ENCODE measurements at places on chromosomes 2 and 18.

GRCh38 chr2:166239548-166239947 is 111.7 kb upstream of the SCN1A start:
- no peaks in the 10 kb centered on the region for H3K27me3 ChIP-seq
- H3K36me3 ChIP-seq, result no peaks in the 10 kb centered on the region
- no peaks in the 10 kb centered on the region for H3K4me1 ChIP-seq
- no peak overlapping the region for H3K27ac ChIP-seq
- DNase-seq, result no peak

DNA sequence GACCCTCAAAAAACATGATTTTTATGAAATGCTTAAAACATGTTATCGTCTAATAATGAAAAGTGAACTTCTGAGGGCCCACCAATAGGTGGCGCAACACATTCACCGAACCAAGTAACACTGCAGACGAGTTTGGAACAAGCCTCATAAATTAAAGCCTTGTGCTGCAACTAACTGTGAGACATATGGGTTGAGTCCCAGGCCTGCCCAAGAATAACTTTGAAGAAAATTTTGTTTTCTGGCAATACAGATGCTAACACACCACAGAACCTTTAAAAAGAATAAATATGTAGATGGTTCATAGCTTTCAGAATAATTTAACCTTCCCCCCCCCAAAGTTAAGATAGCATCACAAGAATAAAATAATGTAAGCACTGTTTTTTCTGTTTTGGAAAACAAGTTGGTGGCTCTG is 285.9 kb downstream of the RNF144A start:
- no peak overlapping the region for H3K27ac ChIP-seq
- no peak for DNase-seq
- H3K4me3 ChIP-seq, result no peak overlapping the region
- no peaks in the 10 kb centered on the region for H3K27me3 ChIP-seq
- H3K4me1 ChIP-seq, result no peaks in the 10 kb centered on the region
- H3K36me3 ChIP-seq, result no peaks in the 10 kb centered on the region

DNA sequence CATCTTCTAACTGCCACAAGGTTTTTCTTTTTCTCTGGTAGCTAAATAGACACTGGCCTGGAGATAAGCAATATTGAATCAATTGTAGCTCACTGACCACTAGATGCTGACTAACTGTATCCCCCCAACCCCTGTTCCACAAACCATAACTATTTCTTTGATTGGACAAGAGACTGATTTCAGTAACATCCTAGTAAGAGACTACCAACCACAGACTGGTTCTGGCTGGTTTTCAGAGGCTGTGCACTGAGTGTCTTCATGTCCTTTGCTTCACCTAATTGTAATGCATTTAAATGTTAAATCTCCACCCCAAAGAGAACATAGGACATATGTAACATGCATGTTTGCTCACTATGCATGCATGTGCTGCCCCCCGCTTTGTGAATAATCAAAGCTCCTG is 3.2 kb upstream of the AAK1 start:
- H3K4me1 ChIP-seq, result peaks cover 14% of the 10 kb centered on the region
- H3K27me3 ChIP-seq, result no peaks in the 10 kb centered on the region
- H3K27ac ChIP-seq, result no peak overlapping the region
- no peaks in the 10 kb centered on the region for H3K36me3 ChIP-seq
- H3K4me3 ChIP-seq, result no peak overlapping the region

DNA sequence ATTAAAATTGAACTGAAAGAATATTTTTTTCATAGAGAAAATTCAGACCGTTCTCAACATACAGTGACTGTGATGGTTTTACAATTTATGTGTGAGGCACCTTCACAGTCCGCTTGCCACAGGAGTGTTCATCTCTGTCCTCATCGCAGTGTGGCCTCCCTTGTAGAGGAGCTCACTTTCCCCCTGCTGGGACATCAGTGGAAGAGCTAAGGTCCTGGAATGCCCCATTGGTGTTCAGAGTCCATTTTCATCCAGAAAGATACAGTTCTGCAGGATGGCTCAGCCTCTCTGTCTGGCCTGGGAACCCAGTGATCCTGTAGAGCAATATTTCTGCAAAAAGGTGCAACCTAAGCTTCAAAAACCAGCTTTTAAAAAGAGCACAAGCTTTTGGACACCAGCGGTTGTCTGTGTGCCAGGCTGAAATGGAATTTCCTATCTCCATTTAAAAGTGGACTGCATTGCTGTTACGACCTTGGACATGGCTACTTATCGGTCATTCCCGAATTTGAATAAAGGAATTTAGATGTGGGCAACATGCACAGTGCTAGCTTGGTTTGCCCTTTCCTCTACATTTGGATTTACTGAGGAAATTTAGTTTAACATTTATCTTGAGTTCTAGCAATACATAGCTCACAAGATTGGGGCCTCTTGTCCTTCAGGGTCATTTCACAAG is 26.7 kb upstream of the FAM237A start:
- DNase-seq, result no peak
- H3K36me3 ChIP-seq, result no peaks in the 10 kb centered on the region
- H3K27me3 ChIP-seq, result no peaks in the 10 kb centered on the region
- H3K27ac ChIP-seq, result no peak overlapping the region
- no peaks in the 10 kb centered on the region for H3K4me1 ChIP-seq

- H3K27me3 ChIP-seq, result no peaks in the 10 kb centered on the region
- DNase-seq, result no peak
- H3K27ac ChIP-seq, result no peak overlapping the region
- no peaks in the 10 kb centered on the region for H3K4me1 ChIP-seq
- H3K36me3 ChIP-seq, result no peaks in the 10 kb centered on the region
Observed at GRCh38 chr2:230356084-230356483, 29.1 kb downstream of the SP140L start.

DNA sequence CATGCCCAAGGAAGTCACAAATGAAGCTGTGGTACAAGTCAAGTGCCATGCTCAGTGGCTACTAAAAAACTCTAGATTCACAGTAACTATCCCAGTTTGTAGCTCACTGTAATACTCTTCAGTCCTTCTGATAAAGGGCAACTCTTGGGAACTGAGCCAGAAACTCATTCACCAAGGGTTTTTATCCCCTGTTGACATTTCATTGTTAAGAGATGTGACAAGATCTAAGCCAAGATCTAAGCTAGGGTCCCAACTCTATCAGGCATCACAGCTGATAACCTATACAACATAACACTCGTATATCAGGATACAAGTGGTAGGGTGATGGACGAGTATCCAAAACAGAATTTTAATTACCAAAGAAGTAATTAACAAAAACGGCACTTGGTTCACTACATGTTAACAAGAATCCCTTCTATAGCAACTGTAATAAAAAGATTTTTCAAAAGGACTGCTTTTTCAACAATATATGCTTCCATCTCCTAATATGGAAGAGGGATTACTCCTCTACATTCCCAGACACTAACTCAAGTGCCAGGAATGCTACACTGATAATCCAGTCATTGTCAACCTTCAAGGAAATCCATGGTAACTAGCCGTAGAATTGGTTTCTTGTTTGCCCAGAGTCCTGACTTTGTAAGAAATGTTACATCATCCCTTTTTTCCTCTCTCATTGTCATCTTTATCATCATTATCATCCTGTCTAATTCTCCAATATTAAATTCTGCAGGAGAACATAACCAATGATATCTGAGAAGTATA is 111.7 kb downstream of the CDH2 start:
- H3K4me1 ChIP-seq, result no peaks in the 10 kb centered on the region
- no peak overlapping the region for H3K4me3 ChIP-seq
- H3K36me3 ChIP-seq, result no peaks in the 10 kb centered on the region
- no peak for DNase-seq
- no peaks in the 10 kb centered on the region for H3K27me3 ChIP-seq

DNA sequence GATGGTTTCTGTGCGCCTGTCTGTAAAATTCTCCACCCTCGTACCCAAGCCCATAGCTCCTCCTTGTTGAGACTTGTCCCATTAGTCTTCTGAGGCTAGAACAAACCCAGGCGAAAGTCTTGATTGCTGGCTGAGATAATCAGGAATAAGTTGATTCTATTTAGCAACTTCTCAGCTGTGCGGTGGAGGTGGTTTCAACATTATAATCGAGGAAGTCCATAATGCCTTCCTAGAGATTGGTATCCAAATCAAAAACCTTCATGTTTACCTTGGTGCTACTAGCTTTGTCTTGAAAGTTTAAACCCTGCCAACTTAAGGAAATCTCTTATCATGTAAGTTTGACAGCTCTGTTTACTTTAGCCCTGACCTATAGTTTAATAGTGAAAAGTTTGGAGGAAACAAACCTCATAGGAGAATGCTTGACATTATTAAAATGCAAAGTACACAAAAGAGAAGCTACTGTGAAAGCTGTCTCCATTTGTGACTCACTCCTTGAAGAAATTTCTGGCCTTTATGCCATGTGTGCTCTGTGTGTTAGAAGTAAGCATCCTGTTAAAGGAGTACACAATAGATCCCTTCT is 36.6 kb upstream of the DSC1 start:
- H3K27ac ChIP-seq, result peak overlapping the region; percentile 82
- no peak for DNase-seq
- H3K27me3 ChIP-seq, result no peaks in the 10 kb centered on the region

DNA sequence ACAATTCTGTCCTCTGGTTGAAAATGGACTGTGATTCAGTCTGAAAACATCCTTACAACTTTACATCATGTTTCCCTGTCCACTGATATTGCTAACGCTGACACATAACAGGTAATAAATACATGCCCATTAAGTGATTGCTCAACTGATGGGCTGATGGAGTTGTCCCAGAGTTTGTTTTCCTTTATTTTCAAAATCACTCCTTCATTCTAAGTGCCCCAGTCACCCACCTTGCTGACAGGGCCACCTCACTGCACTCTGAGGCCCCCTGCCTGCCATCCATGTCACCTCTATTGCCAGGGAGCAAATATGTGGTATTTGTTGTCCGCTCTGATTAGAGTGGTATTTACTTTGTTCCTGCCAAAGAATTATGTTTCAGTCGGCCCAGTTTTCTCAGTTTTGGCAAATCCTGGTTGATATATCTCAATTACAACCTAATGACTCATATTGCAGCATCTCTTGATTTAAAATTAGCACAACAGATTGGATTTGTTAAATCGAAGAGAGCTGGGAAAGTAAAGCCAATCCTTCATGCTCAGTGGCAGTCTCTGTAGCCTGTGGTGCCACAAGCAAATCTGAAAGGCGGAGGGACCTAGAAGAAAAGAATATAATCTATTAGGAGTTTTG is 105.1 kb downstream of the RDH14 start:
- no peaks in the 10 kb centered on the region for H3K4me1 ChIP-seq
- DNase-seq, result no peak
- no peaks in the 10 kb centered on the region for H3K27me3 ChIP-seq
- H3K36me3 ChIP-seq, result no peaks in the 10 kb centered on the region
- no peak overlapping the region for H3K4me3 ChIP-seq

DNA sequence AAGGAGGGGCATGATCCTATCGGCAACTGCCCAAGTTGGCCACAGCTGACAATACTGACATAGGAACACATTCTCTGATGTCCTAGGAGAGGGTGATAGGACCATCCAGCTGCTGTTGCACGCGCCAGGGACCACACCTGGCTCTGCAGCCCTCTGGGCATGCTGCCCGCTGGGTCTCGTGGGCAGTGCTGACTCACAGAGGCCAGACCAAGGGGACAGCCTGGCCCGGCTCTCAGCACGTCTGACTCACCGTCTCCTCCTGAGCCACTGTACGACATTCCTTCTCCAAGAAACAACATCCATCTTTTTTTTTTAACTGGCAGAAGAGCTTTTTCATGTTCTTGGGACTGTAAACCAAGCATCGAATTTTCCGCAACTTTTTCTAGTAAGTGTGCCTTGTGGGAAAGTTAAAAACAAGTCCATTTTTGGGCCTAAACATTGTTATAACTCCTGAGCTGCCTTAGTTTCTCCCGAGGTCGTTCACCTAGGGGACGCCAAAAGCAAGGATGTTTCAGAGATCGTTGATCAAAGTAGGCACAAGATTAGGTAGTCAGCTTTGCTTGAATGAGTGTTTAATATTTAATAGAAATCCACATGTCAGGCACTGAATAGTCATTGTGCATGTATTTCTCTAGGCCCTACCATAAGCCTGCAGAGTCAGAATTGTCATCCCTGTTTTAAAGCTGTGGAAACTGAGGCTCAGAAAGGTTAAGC is 100.3 kb downstream of the TTC32 start:
- H3K4me1 ChIP-seq, result no peaks in the 10 kb centered on the region
- H3K27me3 ChIP-seq, result no peaks in the 10 kb centered on the region
- H3K36me3 ChIP-seq, result no peaks in the 10 kb centered on the region
- DNase-seq, result no peak
- H3K4me3 ChIP-seq, result no peak overlapping the region
- H3K27ac ChIP-seq, result peak overlapping the region; percentile 49

DNA sequence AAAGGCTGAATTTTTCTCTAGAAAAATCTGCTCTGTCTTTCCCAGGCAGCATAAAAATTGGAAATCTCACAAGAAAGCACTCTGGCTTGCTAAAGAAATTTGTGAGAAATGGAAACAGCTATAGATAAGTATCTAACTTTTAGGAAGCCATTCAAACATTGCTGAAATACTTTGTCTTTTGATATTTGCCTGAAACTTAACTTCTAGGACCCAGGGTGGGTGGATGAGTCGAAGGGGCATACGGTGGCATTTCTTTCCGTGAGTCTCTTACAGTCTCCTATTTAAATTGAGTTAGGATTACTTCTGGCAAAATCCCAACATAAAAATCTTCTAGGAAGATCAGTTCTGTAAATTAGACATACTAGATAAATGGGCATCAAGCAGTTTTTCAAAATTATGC is 532 bp upstream of the COL3A1 start:
- no peaks in the 10 kb centered on the region for H3K36me3 ChIP-seq
- no peak overlapping the region for H3K27ac ChIP-seq
- DNase-seq, result no peak
- no peaks in the 10 kb centered on the region for H3K27me3 ChIP-seq

DNA sequence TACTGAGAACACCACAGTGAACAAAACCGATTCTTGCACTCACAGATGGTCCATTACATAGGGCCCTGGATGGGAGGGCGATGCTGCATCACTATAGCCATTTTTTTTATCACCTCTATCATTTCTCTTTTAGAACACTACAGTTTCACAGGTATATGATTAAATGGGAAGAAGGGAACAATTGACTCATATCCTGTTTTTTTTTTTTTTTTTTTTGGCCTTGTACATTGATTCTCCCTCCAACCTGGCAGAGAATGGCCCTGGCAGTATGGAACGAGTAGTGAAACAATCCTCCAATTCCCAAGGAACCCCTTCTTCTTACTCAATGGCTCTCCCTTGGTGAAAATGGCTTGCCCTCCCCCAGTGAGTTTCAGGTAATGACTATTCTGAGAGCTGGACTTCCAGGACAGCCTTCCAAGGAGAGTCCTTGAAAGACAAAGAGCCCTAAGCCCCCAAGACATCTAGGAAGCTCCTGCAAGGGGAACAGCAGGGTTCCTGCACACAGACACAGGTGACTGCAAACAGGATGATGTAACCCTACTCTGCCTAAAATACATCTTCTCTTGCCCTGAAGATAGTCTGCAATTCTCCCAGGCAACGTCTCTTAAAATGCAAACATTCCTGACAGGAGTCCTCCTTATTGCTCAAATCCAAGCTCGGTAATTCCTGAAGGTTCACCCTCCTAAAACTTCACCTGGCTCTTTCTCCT is 405.4 kb downstream of the SETBP1 start:
- H3K4me3 ChIP-seq, result no peak overlapping the region
- DNase-seq, result no peak
- no peaks in the 10 kb centered on the region for H3K4me1 ChIP-seq
- no peaks in the 10 kb centered on the region for H3K36me3 ChIP-seq

Measured in esophagus squamous epithelium (tissue), 5 donors.